Upper lobe of right lung (tissue), 1 donor: ENCODE measurements at places on chromosomes 2 and 18. TPM values are rescaled to one million over a fixed set of nuclear protein-coding genes. Genes with fewer than 3 reads are reported as not detected.

Gene REG1B
- not detected for total RNA-seq

Gene POMC
- total RNA-seq = 3.3 TPM

Gene DOK6
- 5.9 TPM for total RNA-seq

GRCh38 chr2:33123216-33123615 lies 176.5 kb downstream of the LTBP1 start:
- H3K27ac ChIP-seq = no peak overlapping the region
- H3K27me3 ChIP-seq = no peaks in the 10 kb centered on the region
- H3K36me3 ChIP-seq = no peaks in the 10 kb centered on the region
- no peak overlapping the region for H3K4me3 ChIP-seq
- H3K4me1 ChIP-seq = no peaks in the 10 kb centered on the region
- no peak for DNase-seq

Gene TRABD2A
- total RNA-seq = 6.5 TPM

Gene ADAM23
- 2.5 TPM for total RNA-seq

GRCh38 chr18:38940475-38940862 lies 1374.9 kb upstream of the CELF4 start:
- no peak for DNase-seq
- H3K4me3 ChIP-seq = no peak overlapping the region
- H3K4me1 ChIP-seq = no peaks in the 10 kb centered on the region
- H3K36me3 ChIP-seq = no peaks in the 10 kb centered on the region
- H3K27me3 ChIP-seq = no peaks in the 10 kb centered on the region
- no peak overlapping the region for H3K27ac ChIP-seq

Gene HOXD12
- not detected for total RNA-seq

DNA sequence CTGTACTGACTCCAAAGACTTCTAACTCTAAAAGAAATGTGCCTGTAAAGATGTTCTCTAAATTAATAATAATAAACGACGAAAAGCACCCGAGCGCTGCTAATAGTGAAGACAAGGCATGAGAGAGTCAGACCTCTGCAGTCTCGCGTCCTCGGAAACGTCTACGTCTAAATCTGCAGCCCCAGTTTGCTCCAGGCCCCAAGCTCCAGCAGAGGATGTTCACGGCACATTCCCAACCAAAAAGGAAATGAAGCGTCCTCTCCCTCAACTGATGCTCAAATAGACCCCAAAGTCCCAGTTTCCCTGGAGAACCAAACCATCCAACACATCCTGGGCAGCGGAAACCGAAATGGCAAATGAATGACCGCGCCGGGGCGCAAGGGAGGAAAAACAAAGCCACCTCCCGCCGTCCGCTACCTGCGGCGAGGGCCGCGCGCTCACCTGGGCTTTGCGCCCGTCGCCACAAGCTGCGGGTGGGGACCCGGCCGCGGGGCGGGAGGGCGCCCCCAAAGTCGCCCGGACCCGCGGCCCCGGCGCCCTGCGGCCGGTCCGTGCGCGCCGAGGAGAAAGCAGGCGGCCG lies 47.1 kb upstream of the CCDC150 start:
- peaks cover 3% of the 10 kb centered on the region for H3K4me1 ChIP-seq
- H3K36me3 ChIP-seq = no peaks in the 10 kb centered on the region
- peak; percentile 66 for DNase-seq
- no peak overlapping the region for H3K27ac ChIP-seq
- peak overlapping the region; percentile 60 for H3K4me3 ChIP-seq

DNA sequence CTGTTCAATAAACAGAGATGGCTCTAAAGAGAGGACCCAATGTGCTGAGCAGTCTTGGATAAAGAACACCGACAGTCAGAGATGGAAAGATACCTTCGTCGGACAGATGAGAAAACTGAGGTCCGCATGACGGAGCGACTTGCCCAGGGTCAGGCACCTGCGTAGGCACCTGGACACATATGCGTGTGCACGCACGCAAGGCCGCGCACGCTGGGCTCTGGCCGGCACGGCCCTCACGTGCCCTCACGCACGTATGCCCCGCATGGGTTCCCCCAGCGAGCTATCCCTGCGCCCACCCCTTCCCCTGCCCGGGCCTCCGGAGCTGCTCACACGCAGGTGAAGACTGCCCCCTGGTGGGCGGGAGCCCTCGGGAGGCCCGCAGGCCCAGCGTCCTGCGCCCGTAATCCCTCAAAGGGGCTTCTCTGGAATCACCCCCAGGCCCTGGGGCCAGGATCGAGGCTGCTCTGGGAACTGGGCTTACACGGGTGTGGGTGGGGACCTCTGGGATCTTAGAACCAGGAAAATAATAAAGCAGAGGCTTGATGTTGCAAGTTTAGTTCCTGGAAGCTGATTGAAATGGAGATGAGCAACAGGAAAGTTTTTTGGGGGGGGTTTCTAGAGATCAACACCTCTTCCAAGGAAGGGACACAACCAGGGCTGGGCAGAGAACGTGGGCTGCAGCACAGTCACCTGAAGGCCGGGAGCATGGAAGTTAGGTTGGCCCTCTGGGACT lies 246.3 kb downstream of the TNS1 start:
- H3K27me3 ChIP-seq = no peaks in the 10 kb centered on the region
- peak; percentile 85 for DNase-seq
- peaks cover 8% of the 10 kb centered on the region for H3K36me3 ChIP-seq

DNA sequence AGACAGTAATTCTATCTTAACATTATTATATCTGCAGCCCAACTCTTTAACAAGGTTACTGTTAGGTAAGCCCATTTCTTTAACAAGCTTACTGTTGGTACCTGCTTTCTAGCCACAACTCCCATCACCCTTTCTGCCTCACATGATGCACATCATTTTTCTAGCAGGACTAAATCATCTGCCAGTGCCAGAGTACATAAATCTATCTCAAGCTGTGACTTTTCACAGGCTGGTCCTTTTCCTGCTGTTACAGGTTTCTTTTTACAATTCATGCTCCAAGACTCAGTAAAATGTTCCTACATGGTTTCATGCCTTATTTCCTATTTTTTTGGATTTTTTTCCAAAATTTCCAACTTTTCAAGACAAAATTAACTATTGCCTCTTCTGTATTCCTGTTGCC lies 30.4 kb upstream of the ZC3H15 start:
- H3K4me3 ChIP-seq = no peak overlapping the region
- H3K36me3 ChIP-seq = no peaks in the 10 kb centered on the region
- H3K27me3 ChIP-seq = no peaks in the 10 kb centered on the region
- H3K27ac ChIP-seq = no peak overlapping the region
- no peaks in the 10 kb centered on the region for H3K4me1 ChIP-seq

Gene DNAH6
- 1.1 TPM for total RNA-seq

Gene DSG1
- total RNA-seq = not detected

- no peaks in the 10 kb centered on the region for H3K27me3 ChIP-seq
- no peaks in the 10 kb centered on the region for H3K4me1 ChIP-seq
- no peak overlapping the region for H3K4me3 ChIP-seq
- no peak overlapping the region for H3K27ac ChIP-seq
Measured at GRCh38 chr18:8635087-8635486, 25.9 kb downstream of the RAB12 start.

GRCh38 chr2:218063486-218063885 lies 5.6 kb upstream of the RUFY4 start:
- H3K4me1 ChIP-seq = no peaks in the 10 kb centered on the region
- H3K4me3 ChIP-seq = no peak overlapping the region
- H3K27me3 ChIP-seq = no peaks in the 10 kb centered on the region
- DNase-seq = no peak
- no peaks in the 10 kb centered on the region for H3K36me3 ChIP-seq

Gene REG3G
- not detected for total RNA-seq

GRCh38 chr2:132276571-132276981 lies 114.8 kb upstream of the ANKRD30BL start:
- H3K27me3 ChIP-seq = no peaks in the 10 kb centered on the region
- no peak for DNase-seq
- H3K4me3 ChIP-seq = no peak overlapping the region
- no peaks in the 10 kb centered on the region for H3K4me1 ChIP-seq
- H3K36me3 ChIP-seq = no peaks in the 10 kb centered on the region
- H3K27ac ChIP-seq = no peak overlapping the region
